ENCODE measurements at places on chromosomes 11 and 22.

GRCh38 chr22:32676191-32676590 is 125.3 kb upstream of the TIMP3 start:
- no peak for DNase-seq

- DNase-seq = no peak
Observed at GRCh38 chr11:121071846-121072450, 29.1 kb upstream of the TECTA start.

- DNase-seq = no peak
Observed at GRCh38 chr11:37525336-37525735, 927.3 kb upstream of the RAG2 start.

DNA sequence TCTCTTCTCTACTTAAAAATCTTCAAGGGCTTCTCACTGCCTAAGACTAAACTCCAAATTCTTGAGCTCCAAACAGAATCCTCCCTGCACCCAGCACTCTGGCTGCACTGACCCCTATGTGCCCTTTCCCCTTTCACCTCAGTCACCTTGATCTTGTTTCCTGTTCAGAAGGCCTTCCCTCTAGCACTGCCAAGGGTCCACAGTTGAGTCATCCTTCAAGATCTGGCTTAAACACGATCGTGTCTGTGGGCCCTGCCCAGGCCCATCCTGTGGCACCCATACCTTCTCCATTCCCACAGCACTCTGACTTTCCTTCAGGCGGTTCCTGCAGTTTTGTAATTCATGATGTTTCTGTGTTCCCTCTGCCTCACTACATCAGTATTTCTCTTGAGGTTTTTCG is 129.2 kb downstream of the ARL14EP start:
- DNase-seq = no peak

DNA sequence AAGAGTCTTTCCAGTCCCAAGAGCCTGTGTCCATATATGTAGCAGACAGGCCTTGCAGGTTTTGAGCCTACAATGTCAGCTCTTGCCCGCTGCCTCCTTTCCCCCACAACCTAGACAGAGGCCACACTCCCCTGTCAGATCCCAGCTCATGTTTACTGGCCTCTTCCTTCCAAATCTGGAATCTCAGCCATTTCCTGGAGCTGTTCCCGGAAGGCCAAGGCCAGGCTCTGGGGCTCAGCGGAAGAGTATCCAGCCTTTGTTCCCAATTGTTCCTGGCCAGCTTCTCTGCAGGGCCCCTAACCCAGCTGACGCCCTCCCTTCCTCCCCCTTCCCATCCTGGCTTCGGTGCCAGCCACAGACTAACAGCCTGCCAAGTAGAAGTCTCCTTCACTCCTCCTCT is 1.0 kb upstream of the ROBO4 start:
- DNase-seq = peak; percentile 92

DNA sequence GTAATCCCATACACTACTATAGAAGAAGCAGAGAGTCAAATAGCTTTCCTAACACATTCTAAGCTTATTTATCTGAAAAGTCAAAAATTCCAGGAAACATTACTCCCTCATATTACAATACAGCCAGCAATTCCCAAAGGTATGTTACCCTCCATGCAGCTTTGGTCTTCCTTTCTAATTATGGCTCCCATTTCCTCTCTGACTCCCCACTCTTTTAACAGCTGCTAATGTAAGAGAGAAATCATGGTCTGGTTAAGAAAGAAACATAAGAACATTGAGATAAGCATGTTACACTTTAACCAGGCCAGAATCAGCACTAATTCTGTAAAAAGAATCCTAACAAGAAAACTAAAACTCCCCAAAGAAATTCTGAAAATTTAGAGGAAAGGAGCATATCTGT is 6.8 kb downstream of the PPP2R1B start:
- no peak for DNase-seq

All from pulmonary artery endothelial cell (primary cell).